ENCODE measurements at places on chromosomes 13 and 19.
A peak's percentile ranks its signal among the peaks of the same experiment; 100 is the strongest.

DNA sequence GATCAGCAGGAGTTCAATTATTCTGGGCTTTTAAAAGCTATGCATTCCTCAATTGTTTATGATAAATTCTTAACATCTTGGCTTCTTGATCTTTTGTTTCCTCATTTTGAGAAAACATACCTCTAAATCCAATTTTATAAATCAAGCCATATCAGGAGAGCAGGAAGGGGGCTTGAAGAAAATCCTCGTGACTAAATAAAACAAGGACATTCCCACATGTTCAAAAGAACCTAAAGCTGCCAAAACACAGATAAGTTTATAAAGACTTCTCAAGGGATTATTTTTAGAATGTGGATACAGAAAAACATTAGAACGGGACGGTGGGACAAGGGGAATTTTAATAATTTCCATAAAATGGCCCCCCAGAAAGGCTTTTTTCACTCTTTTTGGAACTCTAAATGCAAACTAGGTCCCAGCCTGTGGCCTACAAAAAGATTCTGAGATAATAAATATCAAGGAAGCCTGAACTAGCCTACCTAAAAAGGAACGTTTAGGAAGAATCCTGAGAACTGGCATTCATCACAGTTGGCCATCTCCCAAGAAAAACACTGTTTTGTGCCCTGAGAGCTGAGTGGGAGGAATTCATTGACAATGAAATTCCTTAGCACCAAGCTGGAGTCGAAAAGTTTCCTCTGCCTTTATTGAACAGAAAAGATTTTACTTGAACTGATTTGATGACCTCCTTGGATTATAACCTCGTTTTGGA lies 30.1 kb downstream of the ZAR1L start:
- DNase-seq = no peak

GRCh38 chr13:44249431-44249836 lies 124.2 kb upstream of the SERP2 start:
- no peak for DNase-seq

- peak; percentile 58 for DNase-seq
Measured at GRCh38 chr19:18469069-18469846, 31.3 kb upstream of the ISYNA1 start.

GRCh38 chr19:45781214-45782161 lies 802 bp downstream of the DMPK start:
- DNase-seq = no peak

GRCh38 chr13:50450279-50450678 lies 393.2 kb downstream of the DLEU7 start:
- no peak for DNase-seq

GRCh38 chr13:93360021-93360420 lies 133.4 kb downstream of the GPC6 start:
- DNase-seq = no peak

GRCh38 chr19:55593096-55593772 lies 6.1 kb downstream of the FIZ1 start:
- no peak for DNase-seq

DNA sequence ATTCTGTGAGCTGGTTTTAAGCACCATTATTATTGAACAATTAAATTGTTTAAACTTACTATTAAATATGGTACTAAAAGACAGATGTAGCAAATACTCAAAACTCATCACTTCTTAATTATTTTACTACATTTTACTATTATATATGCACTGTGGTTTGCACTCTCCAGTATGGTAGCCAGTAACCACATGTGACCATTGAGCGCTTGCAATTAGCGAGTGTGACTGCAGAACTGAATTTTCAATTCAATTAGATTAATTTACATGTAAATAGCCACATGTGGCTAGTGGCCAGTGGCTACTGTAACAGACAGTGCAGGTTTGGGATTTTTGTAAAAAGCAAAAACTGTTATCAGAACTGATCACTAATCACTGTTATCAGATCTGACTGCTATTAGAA lies 208.2 kb upstream of the SOX21 start:
- DNase-seq = no peak

DNA sequence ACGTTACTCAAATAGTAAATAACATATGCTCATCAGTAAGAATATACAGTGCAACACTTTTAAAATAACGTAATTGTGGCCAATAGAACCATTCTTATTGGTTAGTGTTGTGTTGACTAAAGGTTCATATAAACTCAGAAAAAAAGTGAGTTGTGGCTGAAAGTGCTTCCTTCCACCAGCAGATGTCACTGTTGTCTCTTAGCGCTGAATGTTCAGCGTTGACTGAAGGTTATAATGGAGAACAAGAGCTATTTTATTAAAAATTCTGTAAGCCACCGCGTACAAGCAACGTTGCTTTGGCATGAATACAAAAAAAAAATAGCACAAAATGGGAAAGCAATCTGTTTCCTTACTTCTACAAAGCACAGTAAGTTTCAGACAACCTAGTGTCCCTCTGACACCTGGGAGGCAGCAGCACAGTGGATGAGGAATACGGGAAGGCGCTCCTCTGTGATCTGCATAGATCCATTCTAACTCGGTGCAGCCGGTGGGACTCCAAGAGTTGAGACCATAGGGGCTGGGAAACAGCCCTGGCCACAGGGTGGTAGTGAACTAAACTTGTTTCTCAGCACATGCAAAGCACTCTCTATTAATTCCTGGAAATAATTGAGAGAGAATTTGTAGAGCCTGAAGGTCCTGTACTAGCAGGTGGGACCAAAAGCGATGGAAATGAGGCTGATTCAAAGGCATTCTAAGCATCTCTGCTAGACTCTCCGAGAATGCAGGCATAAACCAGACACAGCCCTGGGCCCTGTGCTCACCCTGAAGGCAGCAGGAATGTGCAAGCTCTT lies 23.9 kb upstream of the OXGR1 start:
- DNase-seq = peak; percentile 5

GRCh38 chr19:38210458-38210987 lies 13.5 kb downstream of the DPF1 start:
- DNase-seq = no peak

GRCh38 chr13:46575818-46576221 lies 22.9 kb downstream of the LRCH1 start:
- no peak for DNase-seq

DNA sequence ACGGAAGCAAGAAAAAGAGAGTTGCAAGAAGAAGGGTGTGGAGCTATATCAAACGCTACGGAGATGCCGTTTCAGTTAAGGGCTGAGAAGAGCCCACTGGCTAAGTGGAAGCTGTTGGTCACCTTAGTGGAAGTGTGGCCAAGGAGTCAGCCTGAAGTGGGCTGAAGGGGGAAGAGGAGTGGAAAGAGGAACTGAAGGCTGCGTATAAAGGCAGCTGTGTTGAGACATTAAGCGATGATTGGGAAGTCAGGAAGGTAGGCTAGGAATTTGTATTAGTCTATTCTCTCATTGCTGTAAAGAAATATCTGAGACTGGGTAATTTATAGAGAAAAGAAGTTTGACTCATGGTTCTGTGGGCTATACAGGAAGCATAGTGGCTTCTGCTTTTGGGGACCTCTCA lies 14.1 kb upstream of the FRY start:
- no peak for DNase-seq

DNA sequence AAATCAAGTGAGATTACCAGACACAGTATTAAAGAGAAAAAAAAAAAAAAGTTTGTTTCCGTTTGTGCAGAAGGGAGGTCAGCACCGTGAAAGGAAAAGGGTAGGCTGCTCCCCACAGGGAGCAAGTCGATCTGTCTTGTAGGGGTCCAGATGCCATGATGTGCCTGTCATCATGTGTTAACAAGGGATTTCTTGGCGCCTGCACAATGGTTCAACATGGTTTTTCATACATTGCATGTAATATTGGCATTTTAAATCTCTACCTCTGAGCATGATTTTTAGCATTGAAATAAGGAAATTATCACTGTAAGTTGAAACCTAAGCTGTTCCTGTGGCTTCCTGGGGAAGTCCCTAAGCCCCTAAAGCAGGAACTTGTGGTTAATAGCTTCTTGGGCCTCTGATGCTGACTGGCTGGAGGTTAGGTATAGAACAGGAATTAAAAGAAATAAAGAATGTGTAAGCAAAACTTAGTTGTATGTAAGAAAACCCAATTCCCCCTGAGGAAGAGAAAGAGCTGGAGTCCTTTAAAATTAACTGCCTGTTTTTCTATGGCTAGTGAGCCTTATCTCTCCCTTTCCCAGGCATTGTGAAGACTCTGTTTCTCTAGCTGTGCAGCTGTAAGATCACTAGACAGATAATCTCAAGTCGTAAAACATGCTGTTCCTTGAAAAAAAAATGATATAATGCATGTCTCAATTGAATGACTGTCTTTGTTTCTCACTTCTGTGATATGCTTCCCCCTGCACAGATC lies 7.4 kb upstream of the FCGBP start:
- DNase-seq = peak; percentile 32

GRCh38 chr13:108270442-108270841 lies 924 bp downstream of the TNFSF13B start:
- no peak for DNase-seq

GRCh38 chr19:52237771-52238400 lies 31.5 kb upstream of the ZNF766 start:
- peak; percentile 29 for DNase-seq
